GM23248 (cell line): ENCODE measurements at places on chromosomes 2 and 18. TPM values are rescaled to one million over a fixed set of nuclear protein-coding genes. Genes with fewer than 3 reads are reported as not detected.
A peak's percentile ranks its signal among the peaks of the same experiment; 100 is the strongest.

The CNGA3 gene
- polyA plus RNA-seq = 0.20 and 0.30 TPM in 2 replicates

The HEATR5B gene
- 4.7 and 5.3 TPM in 2 replicates for polyA plus RNA-seq

The CNDP1 gene
- polyA plus RNA-seq = not detected in 2 replicates

DNA sequence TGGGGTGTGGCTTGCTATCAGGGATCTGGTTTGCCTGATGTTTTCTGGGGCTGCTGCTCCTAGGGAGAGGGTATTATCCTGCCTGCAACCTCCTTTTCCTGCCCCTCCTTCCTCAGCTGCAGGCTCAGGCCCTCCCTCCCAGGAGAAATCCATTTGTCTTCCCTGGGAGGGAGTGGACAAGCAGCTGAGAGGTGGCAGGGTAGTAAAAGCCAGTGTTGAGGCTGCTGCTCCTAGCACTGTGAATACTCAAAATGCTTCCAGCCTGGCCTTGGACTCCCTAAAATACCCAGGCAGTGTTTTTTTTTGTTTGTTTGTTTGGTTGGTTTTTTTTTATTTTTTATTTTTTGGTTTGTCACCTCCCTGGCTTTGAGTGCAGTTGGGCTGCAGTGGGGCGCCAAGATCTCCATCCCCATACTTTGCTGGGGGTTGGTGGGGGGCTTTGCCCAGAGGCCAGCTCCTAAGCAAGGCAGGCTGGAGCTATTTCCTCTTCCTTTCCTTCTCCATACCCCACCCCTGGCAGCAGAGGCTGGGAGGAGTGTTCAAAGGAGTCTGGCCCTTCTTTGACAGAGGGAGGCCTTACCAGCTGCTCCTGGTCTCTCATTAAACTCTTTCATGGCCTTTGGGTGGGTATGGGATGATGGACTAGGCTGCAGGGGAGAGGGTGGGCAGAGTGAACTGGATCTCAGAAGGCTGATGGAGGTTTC, 13.6 kb downstream of the HOXD3 start:
- H3K27ac ChIP-seq = no peak overlapping the region
- no peak overlapping the region for H3K4me3 ChIP-seq
- DNase-seq = no peak

DNA sequence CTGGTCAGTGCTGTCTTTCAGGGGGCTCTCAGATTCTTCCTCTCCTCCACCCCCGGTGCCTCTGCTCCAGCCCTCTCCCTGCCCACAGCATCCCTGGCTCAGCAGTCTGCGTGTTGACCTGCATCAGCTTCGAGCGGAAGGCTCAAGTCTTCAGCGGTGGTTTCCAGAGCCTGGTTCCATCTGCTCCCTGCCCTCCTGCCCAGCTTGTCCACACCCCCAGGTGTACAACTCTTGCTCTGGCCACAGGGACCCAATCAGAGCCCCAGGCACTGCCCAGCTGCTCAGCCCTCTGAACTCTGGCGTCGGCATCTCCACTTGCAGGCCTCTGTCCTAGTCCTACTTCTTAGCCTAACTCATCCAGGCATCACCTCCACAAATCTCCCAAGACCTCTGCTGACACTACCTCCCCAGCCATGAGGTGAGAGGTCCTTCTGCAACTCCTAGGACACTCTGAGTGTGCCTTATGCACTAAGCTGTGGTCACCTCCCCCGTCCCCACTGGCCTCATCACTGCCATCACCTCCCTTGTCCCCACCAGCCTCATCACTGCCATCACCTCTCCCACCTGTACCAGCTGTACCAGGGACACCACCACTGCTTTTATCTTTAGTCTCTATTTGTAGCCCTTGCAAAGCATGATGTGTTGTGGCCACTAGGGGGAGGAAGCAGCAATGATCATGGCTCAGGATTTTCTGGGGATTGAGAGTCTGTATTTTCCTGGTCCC, 60.9 kb downstream of the EDAR start:
- H3K27ac ChIP-seq = no peak overlapping the region
- no peak overlapping the region for H3K4me3 ChIP-seq
- H3K4me1 ChIP-seq = no peaks in the 10 kb centered on the region
- H3K36me3 ChIP-seq = no peaks in the 10 kb centered on the region
- peaks cover 68% of the 10 kb centered on the region for H3K27me3 ChIP-seq

DNA sequence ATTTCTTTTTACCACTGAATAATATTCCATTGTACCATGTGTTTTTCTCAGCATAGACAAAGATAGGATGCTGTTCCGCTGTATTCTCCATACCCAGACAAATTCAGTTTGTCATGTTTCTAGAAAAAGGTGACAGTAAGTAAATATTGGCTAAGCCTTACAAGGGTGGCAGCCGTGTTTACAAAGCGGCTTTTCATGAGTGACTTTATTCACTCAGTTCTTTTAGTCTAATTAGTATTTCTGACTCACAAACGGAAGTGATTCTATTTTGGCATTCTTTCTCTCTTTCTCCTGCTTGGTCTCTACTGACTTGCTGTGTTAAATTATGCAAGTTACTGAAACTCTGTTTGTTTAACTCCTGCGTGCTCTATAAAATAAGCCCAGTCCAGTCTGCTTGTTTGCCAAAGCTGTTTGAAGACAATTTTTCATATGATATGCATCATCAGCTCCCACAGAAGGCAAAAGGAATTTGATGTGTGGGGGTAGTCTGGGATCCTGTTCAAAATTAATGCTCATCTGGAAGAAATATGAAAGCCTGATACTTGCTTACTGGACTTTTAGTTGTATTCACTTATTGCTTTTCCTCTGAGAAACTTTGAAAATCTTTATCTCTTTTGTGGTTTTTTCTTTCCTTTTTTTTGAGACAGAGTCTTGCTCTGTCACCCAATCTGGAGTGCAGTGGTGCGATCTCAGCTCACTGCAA, 2.3 kb upstream of the PLEKHH2 start:
- peak overlapping the region; percentile 69 for H3K27ac ChIP-seq
- H3K27me3 ChIP-seq = no peaks in the 10 kb centered on the region
- H3K4me3 ChIP-seq = peak overlapping the region; percentile 56
- no peaks in the 10 kb centered on the region for H3K36me3 ChIP-seq
- H3K4me1 ChIP-seq = peaks cover 19% of the 10 kb centered on the region

DNA sequence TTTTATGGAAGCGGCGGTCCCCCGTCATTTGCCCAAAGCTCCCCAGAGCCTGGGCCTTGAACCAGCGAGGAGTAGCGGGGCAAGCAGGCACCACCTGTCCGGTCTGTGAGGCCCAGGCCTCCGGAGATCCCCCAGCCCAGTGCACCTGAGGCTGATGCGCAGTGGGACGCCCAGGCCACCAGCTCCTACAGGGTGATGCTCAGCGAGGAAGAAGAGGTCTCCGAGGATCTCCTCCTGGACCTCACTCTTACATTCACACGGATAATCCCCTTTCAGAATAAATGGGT, 220.2 kb downstream of the NDUFA10 start:
- no peaks in the 10 kb centered on the region for H3K36me3 ChIP-seq
- H3K27ac ChIP-seq = no peak overlapping the region
- no peaks in the 10 kb centered on the region for H3K4me1 ChIP-seq
- no peaks in the 10 kb centered on the region for H3K27me3 ChIP-seq

DNA sequence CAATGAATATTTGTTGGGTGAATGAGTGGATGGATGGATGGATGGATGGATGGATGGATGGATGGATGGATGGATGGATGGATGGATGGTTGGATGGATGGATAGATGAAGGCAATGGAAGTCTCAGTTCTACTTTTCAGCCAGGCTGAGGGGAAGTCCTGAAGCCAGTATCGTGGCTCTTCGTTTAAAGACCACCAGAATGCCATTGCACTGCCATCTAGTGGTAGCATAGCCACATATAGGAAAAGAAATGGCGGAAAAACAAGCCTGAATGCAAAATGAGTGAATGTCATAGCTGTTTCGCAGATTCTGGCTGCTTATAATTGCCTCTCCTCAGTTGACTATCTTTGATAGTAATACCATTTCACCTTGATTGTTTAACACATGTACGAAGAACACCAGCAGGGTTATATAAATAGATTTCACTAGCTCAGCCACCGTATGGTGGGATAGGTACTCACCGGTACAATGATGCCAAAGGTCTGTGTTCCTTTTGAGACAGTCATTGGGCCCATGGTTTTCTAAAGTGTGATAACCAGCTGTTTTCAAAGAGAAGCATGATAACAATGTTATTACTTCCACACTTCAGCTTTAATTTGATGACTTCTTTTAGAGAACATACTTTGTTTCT, 62.3 kb upstream of the GREB1L start:
- no peaks in the 10 kb centered on the region for H3K36me3 ChIP-seq
- H3K27ac ChIP-seq = no peak overlapping the region
- H3K4me3 ChIP-seq = no peak overlapping the region
- no peaks in the 10 kb centered on the region for H3K4me1 ChIP-seq

GRCh38 chr2:236001854-236002253, 166.3 kb downstream of the GBX2 start:
- DNase-seq = no peak
- H3K4me1 ChIP-seq = no peaks in the 10 kb centered on the region
- H3K4me3 ChIP-seq = no peak overlapping the region
- H3K36me3 ChIP-seq = no peaks in the 10 kb centered on the region

DNA sequence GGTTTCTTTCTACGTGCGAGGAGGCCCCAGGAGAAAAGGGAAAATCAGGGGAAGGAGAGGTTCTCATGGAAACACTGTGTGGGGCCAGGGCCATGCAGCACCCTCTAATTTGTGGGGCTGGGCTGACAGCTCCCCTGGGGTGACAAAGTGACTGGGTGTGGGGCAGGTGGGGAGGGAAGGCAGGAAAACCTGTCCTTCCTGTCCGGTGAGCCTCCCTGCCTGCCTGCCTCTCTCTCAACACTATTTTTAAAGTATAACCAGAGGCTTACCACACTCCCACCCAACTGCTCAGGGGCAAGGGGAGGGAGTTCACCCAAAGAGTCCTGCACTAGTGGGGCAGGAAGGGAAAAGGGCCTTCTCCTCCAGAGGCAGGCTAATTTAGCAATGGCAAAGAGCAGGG, 10.5 kb upstream of the EPAS1 start:
- no peak overlapping the region for H3K4me3 ChIP-seq
- no peaks in the 10 kb centered on the region for H3K36me3 ChIP-seq
- no peaks in the 10 kb centered on the region for H3K4me1 ChIP-seq
- H3K27ac ChIP-seq = no peak overlapping the region
- DNase-seq = no peak
- H3K27me3 ChIP-seq = no peaks in the 10 kb centered on the region

GRCh38 chr18:5500158-5500939, 43.4 kb downstream of the EPB41L3 start:
- H3K4me1 ChIP-seq = peaks cover 11% of the 10 kb centered on the region; the same call in 1 of the 2 replicates
- no peaks in the 10 kb centered on the region for H3K27me3 ChIP-seq
- no peak overlapping the region for H3K4me3 ChIP-seq
- H3K36me3 ChIP-seq = no peaks in the 10 kb centered on the region

- peaks cover 9% of the 10 kb centered on the region for H3K4me1 ChIP-seq
- peak; percentile 68 for DNase-seq
Observed at GRCh38 chr2:138364554-138365162, 136.9 kb upstream of the SPOPL start.

- no peaks in the 10 kb centered on the region for H3K36me3 ChIP-seq
- H3K4me3 ChIP-seq = no peak overlapping the region
- peaks cover 23% of the 10 kb centered on the region for H3K27me3 ChIP-seq
- no peaks in the 10 kb centered on the region for H3K4me1 ChIP-seq
- DNase-seq = no peak
- no peak overlapping the region for H3K27ac ChIP-seq
Observed at GRCh38 chr18:46297621-46298020, 193.4 kb downstream of the HAUS1 start.

DNA sequence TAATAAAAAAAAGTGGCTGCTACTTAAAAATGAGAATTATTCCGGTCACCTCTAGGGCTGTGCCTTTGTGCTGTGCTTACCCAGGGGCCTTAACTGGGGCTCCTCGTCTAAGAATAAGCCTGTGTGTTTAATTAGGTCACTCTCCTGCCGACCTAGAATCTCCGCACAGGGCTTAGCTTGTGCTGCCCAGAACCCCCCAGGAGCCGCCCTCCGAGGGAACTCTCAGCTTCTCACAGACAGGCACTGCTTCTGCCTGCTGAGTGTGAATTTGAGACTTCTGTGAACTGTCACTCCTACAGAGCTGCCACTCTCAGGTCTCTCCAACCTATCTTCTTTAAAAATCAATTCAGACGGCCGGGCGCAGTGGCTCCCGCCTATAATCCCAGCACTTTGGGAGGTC, 11.9 kb upstream of the NT5DC4 start:
- peaks cover 23% of the 10 kb centered on the region for H3K4me1 ChIP-seq
- DNase-seq = no peak
- H3K27ac ChIP-seq = no peak overlapping the region
- H3K4me3 ChIP-seq = no peak overlapping the region
- no peaks in the 10 kb centered on the region for H3K36me3 ChIP-seq

- no peak for DNase-seq
- H3K4me3 ChIP-seq = no peak overlapping the region
- no peak overlapping the region for H3K27ac ChIP-seq
- no peaks in the 10 kb centered on the region for H3K4me1 ChIP-seq
- no peaks in the 10 kb centered on the region for H3K27me3 ChIP-seq
- no peaks in the 10 kb centered on the region for H3K36me3 ChIP-seq
Observed at GRCh38 chr2:161152302-161152701, 7.9 kb upstream of the TANK start.

DNA sequence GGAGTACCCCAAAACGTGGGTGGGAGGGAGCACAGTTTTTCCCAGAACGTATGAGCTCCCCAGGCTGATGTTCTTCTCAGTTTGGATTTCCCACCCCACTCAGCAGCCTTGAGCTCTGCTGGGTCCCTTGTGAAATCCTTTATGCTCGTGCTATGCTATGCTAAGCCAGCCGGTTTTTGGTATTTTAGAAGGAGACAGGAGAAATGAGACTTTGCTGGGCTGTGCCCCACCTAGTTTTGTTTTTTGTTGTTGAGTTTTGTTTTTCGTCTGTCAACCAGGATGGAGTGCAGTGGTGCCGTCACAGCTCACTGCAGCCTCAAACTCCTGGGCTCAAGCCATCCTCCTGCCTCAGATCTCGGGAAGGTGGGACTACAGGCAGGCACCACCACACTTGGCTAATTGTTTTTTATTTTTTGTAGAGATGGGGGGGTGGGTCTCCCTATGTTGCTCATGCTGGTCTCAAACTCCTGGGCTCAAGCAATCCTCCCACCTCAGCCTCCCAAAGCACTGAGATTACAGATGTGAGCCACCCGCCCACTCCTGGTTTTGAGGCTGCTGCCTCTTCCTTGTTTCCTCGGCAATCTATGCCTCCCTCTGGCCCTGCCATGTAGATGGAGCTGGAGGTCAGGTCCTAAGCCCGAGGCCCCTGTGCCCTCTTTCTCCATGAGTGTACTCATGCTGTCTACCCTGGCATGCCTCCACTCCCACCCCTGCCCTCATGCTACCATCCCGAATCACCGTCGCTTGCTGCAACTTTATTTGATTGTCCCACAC, 17.5 kb upstream of the MGAT4A start:
- peaks cover 30% of the 10 kb centered on the region for H3K27me3 ChIP-seq
- DNase-seq = no peak
- no peaks in the 10 kb centered on the region for H3K36me3 ChIP-seq

- peaks cover 30% of the 10 kb centered on the region for H3K27me3 ChIP-seq
- no peak for DNase-seq
- H3K4me1 ChIP-seq = no peaks in the 10 kb centered on the region
- H3K4me3 ChIP-seq = no peak overlapping the region
- no peaks in the 10 kb centered on the region for H3K36me3 ChIP-seq
Observed at GRCh38 chr18:13617826-13618515, 108.4 kb downstream of the FAM210A start.

DNA sequence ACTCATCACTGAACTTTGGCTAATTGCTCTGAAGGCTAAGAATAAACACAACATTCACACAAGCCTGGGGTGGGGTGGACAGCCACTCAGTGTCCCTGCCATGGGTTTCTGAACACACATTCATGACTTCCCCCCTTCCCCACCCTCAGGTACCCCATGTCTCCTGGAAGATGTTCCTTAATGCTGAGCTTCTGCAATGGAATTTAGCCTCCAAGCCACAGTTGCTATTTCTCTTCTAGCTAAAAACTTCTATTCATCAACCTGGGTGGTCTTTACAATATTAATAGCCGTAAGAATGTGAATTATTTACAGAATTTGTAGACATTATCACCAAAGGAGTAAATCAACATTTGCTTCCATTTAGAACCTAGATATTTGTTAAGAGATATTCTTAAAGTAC, 175.1 kb downstream of the ACKR3 start:
- H3K27ac ChIP-seq = peak overlapping the region; percentile 98
- no peak for DNase-seq
- no peaks in the 10 kb centered on the region for H3K27me3 ChIP-seq
- H3K36me3 ChIP-seq = no peaks in the 10 kb centered on the region
- H3K4me1 ChIP-seq = peaks cover 55% of the 10 kb centered on the region
